ENCODE measurements at places on chromosomes 4 and X.

- DNase-seq = no peak
Observed at GRCh38 chr4:165970703-165971420, 97.8 kb downstream of the TLL1 start.

DNA sequence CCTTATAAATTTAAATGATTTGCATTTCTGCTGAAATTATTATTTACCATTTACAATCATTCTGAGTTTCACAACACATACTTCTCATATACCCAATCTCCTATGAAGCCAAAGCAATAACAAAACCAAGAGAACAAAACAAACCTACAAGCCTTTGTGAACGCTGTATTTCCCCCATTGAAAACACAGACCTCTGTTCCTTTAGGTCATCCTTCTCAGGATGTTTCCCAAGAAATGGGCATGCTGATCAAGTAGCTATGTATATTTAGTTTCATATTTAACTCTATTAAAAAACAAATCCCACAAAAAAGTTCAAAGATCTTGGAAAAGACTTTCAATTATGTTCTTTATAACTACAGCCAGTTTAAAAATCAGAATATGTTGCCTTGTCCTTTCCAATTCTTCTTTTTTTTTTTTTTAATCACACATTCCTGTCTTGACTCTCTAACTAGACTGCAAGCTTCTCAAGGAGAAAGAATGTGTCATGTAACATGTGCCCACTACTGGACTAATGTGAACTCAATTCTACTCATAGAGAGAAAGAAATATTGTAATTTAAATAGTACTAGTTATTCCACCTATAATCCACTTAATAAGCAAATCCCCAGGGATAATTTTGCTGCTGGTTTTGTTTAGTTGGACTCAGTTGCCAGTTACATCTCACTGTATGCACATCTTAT, 84.3 kb upstream of the PRSS48 start:
- no peak for DNase-seq

DNA sequence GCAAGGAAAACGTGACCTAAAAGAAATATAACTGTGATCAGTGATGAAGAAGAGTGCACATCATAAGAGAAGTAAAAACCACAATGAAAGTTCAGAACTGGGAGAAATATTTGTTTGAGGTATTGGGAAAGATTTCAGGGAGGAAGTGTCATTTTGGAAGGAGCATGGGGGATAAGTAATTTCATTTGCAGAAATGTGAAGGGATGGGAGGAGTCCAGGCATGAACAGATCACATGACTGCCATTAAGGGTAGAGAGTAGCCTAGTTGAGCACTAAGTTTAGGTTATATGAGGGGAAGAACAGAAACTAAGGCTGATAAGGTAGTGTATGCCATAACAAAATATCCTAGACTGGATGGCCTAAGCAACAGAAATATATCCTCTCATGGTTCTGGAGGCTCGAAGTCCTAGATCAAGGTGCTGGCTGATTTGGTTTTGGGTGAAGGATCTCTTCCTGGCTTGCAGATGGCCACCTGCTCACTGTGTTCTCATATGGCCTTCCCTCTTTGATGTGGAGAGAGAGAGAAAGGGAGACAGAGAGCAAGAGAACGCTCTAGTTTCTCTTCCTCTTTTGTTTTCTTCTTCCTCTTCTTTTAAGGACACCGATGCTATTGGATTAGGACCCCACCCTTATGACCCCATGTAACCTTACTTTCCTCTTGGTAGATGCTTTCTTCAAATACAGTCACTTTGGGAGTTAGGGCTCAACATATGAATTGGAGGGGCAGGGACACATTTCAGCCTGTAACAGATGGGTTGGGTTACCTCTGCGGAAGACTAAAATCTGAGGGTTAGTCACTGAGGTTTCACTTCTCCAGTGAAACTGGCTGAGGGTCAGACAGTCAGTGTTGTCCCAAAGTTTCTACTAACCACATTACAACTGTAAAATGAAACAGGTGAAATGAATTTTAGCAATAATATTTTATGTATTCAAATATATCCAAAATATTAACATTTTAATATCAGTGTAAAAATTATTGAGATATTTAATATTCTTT, 77.9 kb downstream of the EGF start:
- no peak for DNase-seq

GRCh38 chr4:47418147-47418546, 45.4 kb downstream of the COMMD8 start:
- no peak for DNase-seq

DNA sequence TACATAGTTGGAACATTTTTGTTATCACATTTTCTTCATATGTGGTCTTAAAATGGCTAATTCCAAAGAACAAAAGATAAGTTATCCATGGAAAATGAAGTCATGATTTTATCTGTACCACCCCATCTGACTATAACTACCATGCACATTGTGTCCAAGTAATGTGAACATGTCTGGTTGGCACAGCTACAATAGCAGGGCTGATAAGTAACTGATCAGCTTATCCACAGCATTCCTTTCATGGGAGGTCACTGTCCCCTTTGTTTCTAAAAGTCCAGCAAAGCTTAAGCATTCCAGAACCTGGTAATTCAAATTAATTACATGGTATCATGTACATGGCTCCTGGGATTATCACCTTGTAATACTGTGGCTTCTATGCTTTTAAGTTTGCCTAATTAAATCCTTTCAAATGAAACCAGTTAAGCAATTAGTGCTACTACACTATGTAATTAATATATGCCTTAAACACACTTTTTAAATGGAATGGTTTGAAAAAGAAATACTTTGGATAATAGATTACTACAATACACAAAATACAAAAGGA, 21.1 kb upstream of the SORBS2 start:
- DNase-seq = no peak
